ENCODE measurements at places on chromosomes 1 and 21.

- DNase-seq, result no peak
Observed at GRCh38 chr1:224513383-224513782, 78.8 kb upstream of the WDR26 start.

DNA sequence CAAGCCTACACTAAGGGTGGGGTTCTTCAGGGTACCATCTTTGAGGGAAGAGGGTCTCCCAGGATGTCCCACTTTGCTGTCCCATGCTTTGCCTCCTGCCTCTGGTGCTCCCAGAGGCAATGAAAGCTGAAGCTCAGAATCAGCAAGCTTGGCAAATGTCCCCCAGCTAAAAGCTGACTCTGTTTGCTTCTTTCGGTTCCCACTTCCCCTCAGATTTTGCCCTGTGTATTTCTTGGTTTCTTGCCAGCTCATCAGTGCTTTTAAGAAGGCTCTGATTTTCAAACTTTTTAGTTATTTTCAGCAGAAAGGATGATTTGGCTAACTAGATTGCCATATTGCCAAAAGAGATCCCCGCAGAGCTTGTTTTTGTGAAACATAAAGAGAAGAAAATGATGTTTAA lies 33.1 kb upstream of the COG2 start:
- no peak for DNase-seq

GRCh38 chr21:42401154-42401553 lies 2.5 kb upstream of the UBASH3A start:
- DNase-seq, result peak; percentile 51

- no peak for DNase-seq
Observed at GRCh38 chr1:14724678-14725077, 126.2 kb downstream of the KAZN start.

DNA sequence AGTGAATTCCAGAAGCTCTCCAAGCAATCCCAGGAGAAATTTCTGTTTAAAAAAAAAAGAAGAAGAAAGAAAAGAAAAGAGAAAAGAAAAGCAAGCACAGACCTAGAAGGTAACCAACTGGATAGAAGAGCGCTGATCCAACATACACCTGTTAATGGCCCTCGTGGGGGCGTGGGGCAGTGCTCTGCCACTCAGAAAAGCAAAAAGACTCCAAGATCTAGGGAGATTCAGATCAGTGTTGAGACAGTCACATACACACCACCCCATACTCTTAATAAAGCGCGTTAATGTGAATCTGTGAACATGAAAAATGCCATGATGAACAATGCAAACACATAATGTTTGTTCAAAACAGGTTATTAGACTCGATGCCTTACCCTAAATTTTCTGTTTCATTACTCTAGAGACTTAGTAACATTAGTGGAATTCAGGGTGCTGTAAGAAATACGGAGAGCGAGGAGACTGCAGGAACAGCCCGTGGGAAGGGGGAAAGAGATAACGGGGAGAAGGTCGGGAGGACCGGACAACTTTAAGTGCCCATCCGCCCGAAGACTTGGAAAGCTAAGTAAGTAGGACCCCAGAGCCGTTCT lies 406 bp downstream of the NME7 start:
- no peak for DNase-seq

GRCh38 chr1:54984131-54984842 lies 3.9 kb downstream of the TMEM61 start:
- DNase-seq, result no peak

GRCh38 chr1:201020040-201020591 lies 3.4 kb downstream of the KIF21B start:
- peak; percentile 81 for DNase-seq

GRCh38 chr1:57269630-57270225 lies 154.1 kb downstream of the DAB1 start:
- no peak for DNase-seq

- peak; percentile 71 for DNase-seq
Observed at GRCh38 chr1:182784556-182785171, 4.9 kb upstream of the NPL start.

GRCh38 chr1:1069711-1070676 lies 4.1 kb downstream of the RNF223 start:
- no peak for DNase-seq
